ENCODE measurements at places on chromosomes 1 and 21.

DNA sequence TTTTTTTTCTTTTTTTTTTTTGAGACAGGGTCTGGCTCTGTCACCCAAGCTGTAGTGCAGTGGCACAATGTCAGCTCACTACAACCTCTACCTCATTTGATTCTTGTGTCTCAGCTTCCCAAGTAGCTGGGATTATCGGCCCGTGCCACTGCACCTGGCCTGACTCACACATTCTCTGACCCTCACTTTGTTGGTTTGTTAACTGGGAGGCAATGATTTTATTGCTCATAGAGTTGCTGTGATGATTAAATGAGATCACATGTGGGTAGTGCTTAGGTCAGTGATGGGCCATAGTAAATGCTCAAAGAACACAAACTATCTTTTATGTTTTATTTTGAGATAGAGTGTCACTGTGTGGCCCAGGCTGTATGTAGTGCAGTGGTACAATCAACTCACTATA lies 47.3 kb upstream of the SSBP3 start:
- no peak for DNase-seq

GRCh38 chr1:100076319-100076718 lies 56.4 kb downstream of the SASS6 start:
- no peak for DNase-seq

- DNase-seq: no peak
These were observed 59.7 kb downstream of the MYOM3 start for GRCh38 chr1:24052220-24052619.

DNA sequence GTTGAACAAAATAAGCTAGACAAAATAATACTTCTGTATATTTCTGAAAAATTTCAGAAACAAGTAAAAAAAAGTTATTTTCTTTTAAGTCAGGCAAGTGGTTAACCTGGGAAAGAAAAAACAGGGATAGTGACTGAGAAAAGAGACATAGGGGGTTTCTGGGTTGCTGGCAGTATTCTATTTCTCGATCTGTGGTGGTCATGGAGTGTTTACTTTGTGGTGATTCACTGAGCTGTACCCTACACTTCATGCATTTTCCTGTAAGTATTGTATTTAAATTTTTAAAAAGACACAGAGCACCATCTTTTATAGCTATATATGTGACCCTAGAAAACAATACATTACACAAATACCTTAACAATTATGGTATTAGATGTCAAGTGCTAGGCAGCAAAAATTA lies 58.2 kb downstream of the ZNF644 start:
- DNase-seq: no peak

DNA sequence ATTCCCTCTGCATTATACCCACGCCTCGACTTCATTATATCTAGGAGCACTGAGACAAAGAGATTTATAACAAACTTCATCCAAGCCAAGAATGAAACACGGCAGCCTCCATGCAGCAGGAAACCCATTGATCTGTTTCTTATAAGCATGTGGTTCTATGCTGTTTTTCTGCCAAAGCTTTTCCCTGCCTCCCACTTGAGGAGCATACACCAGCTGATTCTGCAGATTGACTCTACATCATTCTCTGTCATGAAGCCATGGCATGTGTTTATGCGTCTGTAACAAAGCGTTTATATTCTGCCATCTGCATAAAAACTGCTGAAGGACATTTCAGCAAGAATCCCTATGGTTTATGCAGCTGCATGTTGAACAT lies 102.0 kb downstream of the CYYR1 start:
- no peak for DNase-seq

GRCh38 chr1:8384577-8384976 lies 66.7 kb downstream of the SLC45A1 start:
- DNase-seq: no peak

- DNase-seq: no peak
These were observed 719 bp downstream of the EYA3 start for GRCh38 chr1:28087614-28088167.

DNA sequence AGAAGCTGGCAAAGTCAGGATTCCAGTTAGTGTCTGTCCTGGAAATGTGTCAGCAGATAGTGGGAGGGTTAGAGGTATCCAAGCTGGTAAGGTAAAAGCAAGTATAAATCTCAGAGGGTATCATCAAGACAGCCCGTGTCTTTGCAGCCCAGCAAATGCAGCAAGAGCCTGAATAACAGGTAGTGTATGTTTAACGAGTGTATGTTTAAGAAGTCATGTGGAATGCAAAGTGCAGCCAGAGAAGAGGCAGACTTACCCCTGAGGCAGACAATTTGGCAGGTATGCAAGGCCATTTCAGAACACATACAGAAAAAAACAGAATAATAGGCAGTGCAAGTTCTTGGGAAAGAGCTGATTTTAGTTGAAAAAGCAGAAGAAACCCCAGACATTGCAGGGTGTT lies 411.0 kb upstream of the NEGR1 start:
- DNase-seq: no peak
